ENCODE measurements at places on chromosomes 4 and X. TPM values are rescaled to one million over a fixed set of nuclear protein-coding genes. Genes with fewer than 3 reads are reported as not detected.
A peak's percentile ranks its signal among the peaks of the same experiment; 100 is the strongest.

DNA sequence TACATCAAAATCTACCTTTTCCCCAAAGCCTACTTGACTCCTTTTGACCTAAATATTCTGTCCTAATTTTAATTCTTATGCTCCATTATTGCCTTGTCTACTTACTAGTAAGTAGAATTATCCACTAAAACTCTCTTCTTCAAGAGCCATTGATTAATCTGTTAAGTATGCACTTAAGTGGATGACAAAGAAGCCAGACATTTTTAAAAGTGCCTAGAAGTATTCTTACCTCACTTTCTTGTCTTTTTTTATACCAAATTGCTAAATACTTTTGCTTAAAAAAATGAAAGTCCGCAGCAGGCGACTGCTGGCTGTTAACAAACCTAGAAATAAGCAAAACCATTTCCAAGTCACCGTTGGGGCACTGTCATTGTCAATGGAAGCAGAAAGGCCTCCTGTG is 20.1 kb upstream of the FRMPD4 start:
- DNase-seq = no peak
- no peaks in the 10 kb centered on the region for H3K36me3 ChIP-seq
- H3K4me3 ChIP-seq = no peak overlapping the region
- H3K4me1 ChIP-seq = no peaks in the 10 kb centered on the region
- H3K27ac ChIP-seq = no peak overlapping the region
- H3K27me3 ChIP-seq = no peaks in the 10 kb centered on the region

DNA sequence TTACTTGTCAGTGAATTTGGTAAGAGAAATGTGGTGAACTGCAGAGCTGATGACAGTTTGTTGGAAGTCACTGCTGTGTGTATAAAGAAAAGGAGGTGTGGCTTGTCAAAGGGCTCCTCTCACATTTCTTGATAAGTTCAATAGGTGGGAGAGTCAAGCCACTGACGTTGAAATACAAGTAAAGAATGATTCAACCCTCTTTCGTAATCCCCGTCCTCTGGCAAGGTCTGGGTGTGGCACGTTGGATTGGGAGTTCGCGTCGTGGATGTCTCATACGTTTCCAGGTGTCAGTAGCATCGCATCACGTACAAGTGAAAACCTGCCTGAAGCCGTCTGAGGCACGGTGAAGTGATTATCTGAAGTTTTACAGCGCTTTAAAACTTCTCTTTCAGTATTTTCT is 76.4 kb downstream of the EGF start:
- no peak overlapping the region for H3K4me3 ChIP-seq
- no peaks in the 10 kb centered on the region for H3K4me1 ChIP-seq
- no peak overlapping the region for H3K27ac ChIP-seq
- DNase-seq = no peak
- H3K36me3 ChIP-seq = no peaks in the 10 kb centered on the region

- no peaks in the 10 kb centered on the region for H3K4me1 ChIP-seq
- H3K27me3 ChIP-seq = no peaks in the 10 kb centered on the region
- DNase-seq = no peak
- H3K4me3 ChIP-seq = no peak overlapping the region
- no peak overlapping the region for H3K27ac ChIP-seq
- H3K36me3 ChIP-seq = no peaks in the 10 kb centered on the region
Measured at GRCh38 chr4:124526331-124526730, 186.2 kb downstream of the ANKRD50 start.

- no peak for DNase-seq
- no peak overlapping the region for H3K4me3 ChIP-seq
- no peaks in the 10 kb centered on the region for H3K4me1 ChIP-seq
- H3K27me3 ChIP-seq = no peaks in the 10 kb centered on the region
Measured at GRCh38 chr4:144480068-144480467, 165.9 kb upstream of the HHIP start.

GRCh38 chr4:24683116-24683515 is 98.8 kb upstream of the DHX15 start:
- H3K36me3 ChIP-seq = no peaks in the 10 kb centered on the region
- H3K27me3 ChIP-seq = peaks cover 5% of the 10 kb centered on the region
- H3K4me1 ChIP-seq = no peaks in the 10 kb centered on the region
- no peak for DNase-seq
- no peak overlapping the region for H3K4me3 ChIP-seq

- no peaks in the 10 kb centered on the region for H3K4me1 ChIP-seq
- DNase-seq = no peak
- H3K27me3 ChIP-seq = no peaks in the 10 kb centered on the region
- no peak overlapping the region for H3K4me3 ChIP-seq
- H3K36me3 ChIP-seq = no peaks in the 10 kb centered on the region
Measured at GRCh38 chrX:148412006-148412405, 88.4 kb upstream of the AFF2 start.

DNA sequence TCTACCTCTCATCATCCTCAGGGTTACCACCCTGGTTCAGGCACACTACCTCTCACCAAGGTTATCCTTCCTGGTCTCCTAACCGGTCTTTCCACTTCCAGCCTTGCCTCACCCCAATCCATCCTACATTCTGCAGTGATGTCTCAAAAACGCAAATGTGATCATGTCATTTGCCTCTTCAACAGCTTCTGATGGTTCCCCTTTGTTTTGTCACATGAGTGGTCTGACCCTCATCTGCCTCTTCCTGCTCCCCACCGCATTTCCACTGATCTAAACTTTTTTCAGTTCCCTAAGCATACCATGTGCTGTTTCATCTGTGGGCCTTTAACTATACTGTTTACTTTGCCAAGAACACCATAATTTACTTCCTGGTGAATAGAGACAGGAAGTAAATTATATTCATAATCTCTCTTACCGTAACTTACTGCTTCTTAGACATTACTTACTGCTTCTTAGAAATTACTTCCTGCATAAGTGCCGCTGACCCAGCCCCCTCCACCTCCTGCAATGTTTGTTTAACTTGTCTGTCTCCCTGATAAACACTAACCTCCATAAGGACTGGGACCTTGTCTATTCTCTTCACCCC is 27.1 kb upstream of the NSUN7 start:
- H3K4me1 ChIP-seq = peaks cover 17% of the 10 kb centered on the region
- peak; percentile 59 for DNase-seq
- no peaks in the 10 kb centered on the region for H3K27me3 ChIP-seq
- no peaks in the 10 kb centered on the region for H3K36me3 ChIP-seq
- peak overlapping the region; percentile 65 for H3K27ac ChIP-seq

- no peak overlapping the region for H3K4me3 ChIP-seq
- H3K36me3 ChIP-seq = no peaks in the 10 kb centered on the region
- DNase-seq = no peak
- no peaks in the 10 kb centered on the region for H3K27me3 ChIP-seq
- no peaks in the 10 kb centered on the region for H3K4me1 ChIP-seq
Measured at GRCh38 chr4:57490520-57491255, 380.5 kb upstream of the IGFBP7 start.

DNA sequence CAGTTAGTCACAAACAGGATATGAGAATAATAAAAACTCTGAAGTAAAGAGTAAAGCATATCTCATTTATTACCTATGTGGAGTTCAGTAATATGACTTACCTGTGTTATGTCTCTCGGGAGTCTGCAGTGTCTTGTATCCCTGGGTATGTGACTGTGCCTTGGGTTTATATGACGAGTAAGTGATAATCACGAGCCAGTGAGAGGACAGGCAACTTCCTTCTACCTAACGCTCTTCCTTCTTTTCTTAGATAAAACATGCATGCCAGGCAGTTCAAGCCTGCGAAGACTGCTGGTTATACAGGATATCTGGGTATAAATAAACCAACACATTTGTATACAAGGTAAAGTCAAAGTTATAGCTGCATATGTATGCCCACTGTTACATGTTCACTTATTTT is at the start of gene HPGDS:
TSS of gene HPGDS (minus strand) at position 143 of the 400 bp plus-strand sequence. CDS start 8,207 bp downstream, outside the sequence.
- no peaks in the 10 kb centered on the region for H3K4me1 ChIP-seq
- no peaks in the 10 kb centered on the region for H3K27me3 ChIP-seq
- H3K4me3 ChIP-seq = no peak within 1 kb of the TSS
- H3K27ac ChIP-seq = no peak within 1 kb of the TSS

DNA sequence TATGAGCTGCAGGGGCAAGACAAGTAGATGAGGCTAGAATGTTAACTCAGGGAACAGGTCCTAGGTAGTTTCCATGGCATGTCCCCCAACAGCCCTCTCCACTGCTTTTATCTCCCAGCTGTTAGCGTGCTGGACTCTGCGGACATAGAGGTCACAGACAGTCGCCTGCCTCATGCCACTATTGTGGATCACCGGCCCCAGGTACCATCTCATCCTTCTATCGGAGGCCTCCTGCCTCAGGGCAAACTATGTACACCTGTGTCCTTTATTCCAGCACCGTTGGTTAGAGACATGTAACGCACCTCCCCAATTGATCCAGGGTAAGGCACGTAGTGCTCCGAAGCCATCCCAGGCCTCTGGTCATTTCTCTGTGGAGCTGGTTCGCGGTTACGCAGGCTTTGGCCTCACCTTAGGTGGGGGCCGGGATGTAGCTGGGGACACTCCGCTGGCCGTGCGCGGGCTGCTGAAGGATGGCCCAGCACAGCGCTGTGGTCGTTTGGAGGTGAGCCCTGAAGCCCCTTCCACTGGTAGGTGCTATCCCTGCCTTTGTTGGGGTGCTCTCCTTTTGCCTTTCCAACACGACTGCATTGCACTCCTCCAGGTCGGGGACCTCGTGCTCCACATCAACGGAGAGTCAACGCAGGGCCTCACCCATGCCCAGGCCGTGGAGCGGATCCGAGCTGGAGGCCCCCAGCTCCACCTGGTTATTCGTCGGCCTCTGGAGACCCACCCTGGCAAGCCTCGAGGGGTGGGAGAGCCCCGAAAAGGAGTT is 2.2 kb downstream of the MAGIX start:
- H3K4me3 ChIP-seq = no peak overlapping the region
- no peaks in the 10 kb centered on the region for H3K27me3 ChIP-seq
- DNase-seq = no peak

DNA sequence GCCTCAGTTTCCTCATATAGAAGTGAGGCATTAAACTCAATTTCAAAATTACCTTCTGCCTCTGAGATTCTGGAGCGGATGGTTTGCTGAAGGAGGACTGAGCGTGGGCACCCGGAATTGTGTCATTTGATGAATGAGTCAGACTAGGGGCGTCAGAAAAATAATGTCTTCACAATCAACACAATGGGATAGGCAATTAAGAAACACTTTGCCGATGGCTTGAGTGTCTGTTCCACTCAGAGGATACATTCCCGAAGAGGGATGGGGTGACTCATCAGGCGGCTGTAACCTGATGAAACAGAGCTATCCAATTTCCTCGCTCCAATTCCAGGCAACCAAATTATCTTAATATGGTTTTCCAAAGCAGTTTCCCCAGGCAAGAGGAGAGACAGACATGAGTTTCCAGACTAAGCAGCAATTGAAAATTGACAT is 1.2 kb upstream of the CHRNA9 start:
- no peaks in the 10 kb centered on the region for H3K36me3 ChIP-seq
- no peaks in the 10 kb centered on the region for H3K27me3 ChIP-seq
- no peaks in the 10 kb centered on the region for H3K4me1 ChIP-seq

GRCh38 chr4:145490361-145490760 is 8.7 kb downstream of the SMAD1 start:
- DNase-seq = no peak
- peaks cover 42% of the 10 kb centered on the region for H3K4me1 ChIP-seq
- H3K27ac ChIP-seq = no peak overlapping the region
- no peaks in the 10 kb centered on the region for H3K27me3 ChIP-seq
- H3K4me3 ChIP-seq = no peak overlapping the region

- DNase-seq = no peak
- peaks cover 2% of the 10 kb centered on the region for H3K4me1 ChIP-seq
- no peak overlapping the region for H3K4me3 ChIP-seq
Measured at GRCh38 chr4:7202411-7202810, 10.1 kb downstream of the SORCS2 start.

- peaks cover 12% of the 10 kb centered on the region for H3K4me1 ChIP-seq
- DNase-seq = no peak
- H3K4me3 ChIP-seq = no peak overlapping the region
- no peaks in the 10 kb centered on the region for H3K27me3 ChIP-seq
Measured at GRCh38 chrX:134622056-134622812, 36.0 kb downstream of the PLAC1 start.

DNA sequence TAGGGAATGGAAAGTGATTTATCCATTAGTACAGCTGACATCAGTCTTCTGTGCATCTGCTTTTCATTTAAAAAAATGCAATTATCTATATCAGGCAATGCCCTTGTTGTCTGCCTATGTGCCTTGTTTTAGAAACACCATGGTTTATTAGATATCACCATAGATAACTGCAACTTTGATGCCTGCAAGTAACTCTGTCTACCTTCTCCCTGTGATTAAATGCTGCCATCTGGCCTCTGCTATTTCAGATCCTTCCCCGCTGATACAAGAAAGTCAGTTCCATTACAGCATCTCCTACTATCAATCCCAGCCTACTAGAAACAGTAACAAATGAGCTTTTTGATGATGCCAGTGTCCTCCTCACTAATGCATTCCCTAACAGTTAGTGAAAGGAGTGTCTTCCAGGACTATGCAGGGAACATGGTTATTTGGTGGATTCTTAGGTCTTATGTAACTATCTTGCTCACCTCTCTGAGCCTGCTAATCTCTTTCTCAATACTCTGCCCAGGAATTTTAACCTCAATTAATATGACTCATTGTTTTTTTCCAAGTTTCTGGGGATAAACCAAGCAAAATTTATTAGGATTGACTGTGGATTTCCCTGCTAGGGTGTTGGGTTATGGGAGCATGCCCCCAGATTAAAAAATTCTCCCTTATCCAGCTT is 444.9 kb downstream of the RAPGEF2 start:
- H3K4me1 ChIP-seq = no peaks in the 10 kb centered on the region
- H3K4me3 ChIP-seq = no peak overlapping the region
- H3K36me3 ChIP-seq = no peaks in the 10 kb centered on the region
- H3K27me3 ChIP-seq = no peaks in the 10 kb centered on the region
- no peak overlapping the region for H3K27ac ChIP-seq

Gene SSX2B
- total RNA-seq = not detected

Gene SPINK2
- total RNA-seq = not detected

Gene PCDH10
- 0.71 TPM for total RNA-seq

Gene VCX3A
- not detected for total RNA-seq

Gene UGT2B28
- not detected for total RNA-seq

Gene PCYT1B
- 1.2 TPM for total RNA-seq

Gene SHOX
- not detected for total RNA-seq

All from lower lobe of right lung (tissue), 2 donors.